ENCODE measurements at places on chromosomes 4 and X.

DNA sequence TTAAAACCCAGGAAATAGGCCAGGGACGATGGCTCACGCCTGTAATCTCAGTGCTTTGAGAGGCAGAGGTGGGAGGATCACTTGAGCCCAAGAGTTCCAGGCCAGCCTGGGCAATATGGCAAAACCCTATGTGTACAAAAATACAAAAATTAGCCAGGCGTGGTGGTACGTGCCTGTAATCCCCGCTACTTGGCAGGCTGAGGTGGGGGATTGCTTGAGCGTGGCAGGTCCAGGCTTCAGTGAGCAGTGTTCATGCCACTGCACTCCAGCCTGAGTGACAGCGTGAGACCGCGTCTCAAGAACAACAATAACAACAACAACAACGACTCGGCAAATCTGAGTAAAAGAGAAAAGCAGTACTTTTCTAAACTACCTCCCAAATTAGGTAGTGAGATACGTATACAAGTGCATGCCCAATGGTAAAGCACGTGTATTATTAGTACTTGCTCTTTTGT is 13.0 kb upstream of the NDUFC1 start:
- DNase-seq: no peak

GRCh38 chr4:125520258-125520990 is 205.7 kb downstream of the FAT4 start:
- no peak for DNase-seq

GRCh38 chr4:173834151-173834550 is 304.1 kb upstream of the HAND2 start:
- DNase-seq: peak; percentile 0

GRCh38 chrX:56765811-56766553 is 36.9 kb downstream of the NBDY start:
- DNase-seq: no peak

DNA sequence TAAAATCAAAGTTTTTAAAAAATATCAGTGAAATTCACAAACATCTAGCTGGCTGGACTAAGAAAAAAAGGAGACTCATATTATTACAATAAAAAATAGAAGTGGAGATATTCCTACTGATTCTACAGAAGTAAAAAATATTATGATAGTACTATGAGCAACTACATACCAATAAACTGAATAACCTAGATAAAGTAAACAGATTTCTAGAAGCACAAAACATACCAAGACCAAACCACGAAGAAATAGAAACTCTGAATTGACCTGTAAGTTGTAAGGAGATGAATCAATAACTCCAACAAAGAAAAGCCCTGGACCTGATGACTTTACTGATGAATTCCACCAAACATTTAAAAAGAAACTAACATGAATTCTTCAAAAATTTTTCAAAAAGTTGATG is 867.3 kb downstream of the PCDH18 start:
- DNase-seq: no peak

GRCh38 chr4:8676676-8677075 is 84.1 kb downstream of the CPZ start:
- no peak for DNase-seq

All from NCI-H2081 (cell line).